ENCODE measurements at places on chromosomes 1 and 21. TPM values are rescaled to one million over a fixed set of nuclear protein-coding genes. Genes with fewer than 3 reads are reported as not detected.

DNA sequence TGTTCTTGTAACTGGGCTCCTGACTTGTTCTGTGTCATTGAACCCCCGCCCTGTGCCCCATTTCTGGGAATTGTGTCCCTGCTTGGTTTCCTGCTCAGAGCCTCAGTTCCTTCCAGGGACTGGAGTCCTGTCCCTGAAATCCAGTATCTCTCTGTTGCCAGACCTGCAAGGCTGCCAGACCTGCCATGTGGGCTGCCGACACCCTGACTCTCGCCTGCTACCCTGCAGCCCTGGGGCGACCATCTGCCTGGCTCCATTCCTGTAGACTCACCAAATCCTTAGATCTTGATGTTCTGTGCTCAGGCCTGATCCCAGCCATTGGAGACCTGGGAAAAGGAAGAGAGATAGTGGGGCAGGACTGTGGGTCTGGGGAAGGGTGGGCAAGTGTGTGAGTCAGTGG lies 383.3 kb upstream of the PROX1 start:
- no peak for DNase-seq

- DNase-seq: no peak
These were observed 27.8 kb downstream of the SYT2 start for GRCh38 chr1:202682477-202682876.

- no peak for DNase-seq
These were observed 49.9 kb downstream of the PRKCZ start for GRCh38 chr1:2099886-2100779.

CD247 gene
- total RNA-seq: 0.17 TPM

ZP4 gene
- not detected for total RNA-seq
